Activated naive CD4-positive, alpha-beta T cell treated with anti-CD3 and anti-CD28 coated beads for 36 hours (primary cell): ENCODE measurements at places on chromosomes 3 and 15.

DNA sequence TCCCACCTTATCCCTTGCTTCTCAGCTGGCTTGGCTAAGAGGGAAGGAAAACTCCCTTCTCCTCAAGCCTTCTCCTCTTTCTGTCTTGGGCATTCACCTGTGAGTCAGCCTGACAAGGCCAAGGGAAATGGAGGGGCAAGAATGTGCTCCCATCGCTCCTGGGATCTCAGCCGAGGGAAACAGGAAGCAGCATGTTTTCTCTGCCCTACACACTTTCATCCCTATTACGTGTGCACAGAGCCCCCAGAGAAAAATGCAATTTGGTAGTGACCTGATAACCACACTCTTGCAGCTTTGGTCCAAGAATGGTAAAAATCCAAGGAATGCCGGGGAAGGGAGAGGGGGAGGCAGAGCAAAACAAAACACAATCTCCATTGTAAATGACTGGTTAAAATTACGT is 32.9 kb upstream of the MTMR10 start:
- DNase-seq: no peak

DNA sequence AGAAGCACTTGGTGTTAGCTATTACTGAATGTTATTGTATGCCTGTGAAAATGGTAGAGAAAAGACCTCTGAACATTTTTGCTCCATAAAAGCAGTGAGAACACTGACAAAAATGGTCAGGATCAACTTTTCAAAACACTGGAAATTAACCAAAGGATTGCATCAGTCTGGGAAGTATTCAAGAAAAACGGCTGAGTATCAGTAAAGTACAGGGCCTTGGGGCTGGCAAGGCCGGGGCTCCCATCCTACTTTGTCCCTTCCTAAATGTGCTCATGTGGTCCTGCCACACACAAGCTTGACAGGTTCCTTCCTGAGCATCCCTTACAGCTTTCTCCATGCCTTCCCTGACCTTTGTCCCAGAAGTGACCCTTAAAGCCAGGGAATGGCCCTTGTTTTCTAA is 84.0 kb downstream of the CFAP20DC start:
- DNase-seq: no peak

- DNase-seq: no peak
These were observed 137.7 kb downstream of the TPRG1 start for GRCh38 chr3:189309400-189309975.

GRCh38 chr15:25345943-25346342 is 92.9 kb downstream of the UBE3A start:
- DNase-seq: no peak

DNA sequence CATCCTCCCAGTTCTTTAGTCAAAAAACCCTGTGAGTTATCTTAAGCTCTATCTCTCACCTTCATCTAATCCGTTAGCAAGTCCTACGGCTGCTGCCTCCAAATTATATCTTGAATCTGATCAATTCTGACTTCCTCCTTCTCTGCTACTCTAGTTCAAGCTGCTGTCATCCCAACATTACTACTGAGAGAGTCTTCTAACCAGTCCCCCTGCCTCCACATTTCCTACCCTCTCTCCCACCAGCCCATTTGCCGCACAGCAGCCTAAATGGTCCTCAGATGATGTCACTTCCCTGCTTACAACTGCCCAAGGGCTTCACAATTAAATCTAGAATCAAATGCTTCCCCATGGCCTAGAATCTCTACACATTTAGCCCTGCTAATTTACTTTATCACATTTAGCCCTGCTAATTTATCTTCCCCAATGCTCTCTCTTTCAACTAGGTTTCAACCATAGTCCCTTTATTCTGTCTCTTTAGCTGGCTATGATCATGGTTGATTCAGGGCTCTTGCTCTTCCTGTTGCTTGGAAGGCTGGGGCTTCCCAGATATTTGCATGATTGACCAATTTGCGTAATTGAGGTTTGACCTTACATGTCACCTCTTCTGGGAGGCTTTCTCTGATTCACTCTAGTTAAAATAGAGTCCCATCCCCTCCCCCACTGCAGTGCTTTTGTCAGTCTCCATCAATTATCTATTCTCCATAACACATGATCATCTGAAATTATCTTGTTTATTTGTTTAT is 11.0 kb upstream of the ARL14 start:
- DNase-seq: no peak
